Psoas muscle (tissue), 8 donors: ENCODE measurements at places on chromosomes 12 and 14.

DNA sequence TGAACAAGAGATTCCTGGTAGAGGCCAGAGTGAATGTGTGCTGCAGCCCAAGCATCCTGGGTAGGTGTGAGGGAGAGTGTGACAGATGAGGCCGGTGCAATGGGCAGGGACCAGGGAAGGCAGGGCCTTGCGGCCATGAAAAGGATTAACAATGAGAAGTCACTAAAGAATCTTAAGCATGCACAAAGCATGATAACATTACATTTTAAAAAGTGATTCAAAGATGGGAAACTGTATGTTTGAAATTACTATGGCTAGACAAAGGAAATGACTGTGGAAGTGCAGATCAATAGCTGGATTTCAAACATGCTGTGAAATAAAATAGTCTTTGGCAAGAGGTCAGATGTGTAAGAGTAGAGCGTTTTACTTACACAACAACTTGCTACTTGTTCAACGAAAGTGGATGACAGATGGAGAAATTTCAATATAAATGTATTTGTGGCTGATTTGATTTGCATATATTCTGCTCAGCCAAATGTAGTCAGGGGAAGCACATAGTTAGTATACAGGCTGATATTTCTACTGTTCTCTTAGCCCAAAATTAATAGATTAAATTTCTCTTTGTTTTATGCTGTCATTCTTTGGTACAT lies 175.5 kb downstream of the CCDC59 start:
- DNase-seq = no peak

DNA sequence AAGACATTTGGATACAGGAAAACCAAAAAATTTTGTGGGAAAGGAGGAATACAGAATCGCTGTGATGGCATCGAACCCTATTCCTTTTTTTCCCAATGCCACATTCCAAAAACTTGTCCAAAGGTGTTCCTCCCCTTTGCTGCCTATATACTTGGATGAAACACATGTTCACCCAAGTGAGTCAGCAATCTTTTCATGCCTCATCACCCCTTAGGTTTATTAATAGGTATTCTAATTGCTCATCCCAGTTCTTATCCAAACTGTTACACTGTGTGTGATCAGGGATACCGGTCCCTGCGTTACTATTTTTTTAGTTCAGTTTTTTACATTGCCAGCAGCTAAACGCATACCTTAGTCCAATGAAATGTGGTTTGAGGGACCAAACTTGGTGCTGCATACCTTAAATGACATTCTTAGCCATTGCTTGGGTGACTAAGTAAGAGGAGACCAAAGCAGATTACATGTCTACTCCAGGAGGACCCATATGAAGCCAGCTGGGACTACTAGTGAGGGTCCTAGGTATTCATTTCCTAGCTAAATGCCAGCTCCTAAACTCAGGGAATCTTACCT lies 20.6 kb upstream of the ST8SIA1 start:
- no peak for DNase-seq

DNA sequence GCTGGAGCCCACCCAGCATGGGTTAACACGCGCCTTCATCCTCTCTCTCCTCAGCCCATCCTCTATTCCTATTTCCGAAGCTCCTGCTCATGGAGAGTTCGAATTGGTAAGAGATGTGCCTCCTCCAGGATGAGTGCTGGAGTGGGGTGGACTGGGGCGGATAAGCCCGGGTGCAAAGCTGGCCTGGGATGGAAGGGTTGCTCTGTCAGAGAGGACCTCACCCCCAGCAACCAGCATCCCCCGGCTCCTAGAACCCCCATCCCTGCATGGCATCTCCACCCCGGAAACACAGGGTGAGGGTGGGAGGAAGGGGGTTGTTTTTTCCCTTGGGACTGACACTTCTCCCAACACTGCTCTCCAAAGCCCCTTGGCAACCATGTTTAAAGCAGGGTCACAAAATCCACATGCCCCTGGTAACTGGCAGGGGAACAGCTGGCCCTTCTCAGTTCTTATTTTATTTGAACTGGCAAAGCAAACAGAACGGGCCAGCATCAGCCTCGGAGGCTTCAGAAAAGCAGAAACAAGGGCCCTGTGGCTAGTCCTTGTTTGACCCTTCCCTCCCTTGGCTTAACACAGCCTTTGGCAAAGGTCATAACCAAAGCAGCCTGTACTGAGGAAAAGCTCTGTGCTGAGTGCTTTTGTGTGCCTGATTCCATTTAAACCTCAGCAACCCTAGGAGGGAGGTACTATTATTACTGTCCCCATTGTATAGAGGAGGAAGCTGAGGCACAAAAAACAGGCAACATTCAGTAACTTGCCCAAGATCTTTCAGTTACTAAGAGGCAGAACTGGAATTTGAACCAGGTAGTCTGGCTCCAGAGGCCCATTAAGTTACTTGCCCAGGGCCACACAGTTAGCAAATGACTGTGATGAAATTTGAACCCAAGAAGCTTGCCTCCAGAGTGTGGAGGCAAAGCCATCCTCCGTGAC lies 4.2 kb downstream of the GSTZ1 start:
- DNase-seq = no peak

- no peak for DNase-seq
Measured at GRCh38 chr12:78101946-78102635, 271.4 kb downstream of the NAV3 start.

GRCh38 chr14:89500303-89500702 lies 83.3 kb upstream of the FOXN3 start:
- DNase-seq = no peak

DNA sequence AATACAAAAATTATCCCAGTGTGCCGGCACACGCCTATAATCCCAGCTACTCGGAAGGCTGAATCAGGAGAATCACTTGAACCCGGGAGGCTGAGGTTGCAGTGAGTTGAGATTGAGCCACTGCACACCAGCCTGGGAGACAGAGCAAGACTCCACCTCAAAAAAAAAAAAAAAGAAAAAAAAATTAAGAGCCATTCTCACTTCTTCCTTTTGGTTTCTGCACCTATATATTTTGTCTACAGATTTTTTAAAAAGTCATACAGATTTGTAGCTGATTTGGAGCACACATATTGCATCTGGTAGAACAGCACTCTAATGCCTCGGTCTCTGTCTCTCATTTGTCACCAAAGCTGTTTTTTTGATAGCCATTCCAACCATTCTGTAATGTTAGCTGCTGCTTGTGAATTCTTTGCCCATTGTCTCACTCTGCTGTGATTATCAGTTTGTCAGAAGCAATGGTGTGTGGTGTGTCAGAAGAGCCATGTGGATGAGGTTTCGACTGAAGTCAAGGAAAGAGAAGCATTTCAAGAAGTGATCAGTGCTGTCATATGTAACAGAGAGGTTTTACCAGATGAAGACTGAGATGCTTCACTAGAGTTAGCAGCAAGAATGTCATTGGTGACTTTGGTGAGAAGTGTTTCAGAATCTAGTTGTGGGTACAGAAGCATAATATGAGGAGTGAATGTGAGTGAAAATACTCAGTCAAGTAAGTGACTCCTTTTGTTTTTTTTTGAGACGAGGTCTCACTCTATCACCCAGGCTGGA lies 8.7 kb upstream of the KTN1 start:
- DNase-seq = no peak

GRCh38 chr14:72907886-72908285 lies 14.0 kb upstream of the DPF3 start:
- DNase-seq = no peak

DNA sequence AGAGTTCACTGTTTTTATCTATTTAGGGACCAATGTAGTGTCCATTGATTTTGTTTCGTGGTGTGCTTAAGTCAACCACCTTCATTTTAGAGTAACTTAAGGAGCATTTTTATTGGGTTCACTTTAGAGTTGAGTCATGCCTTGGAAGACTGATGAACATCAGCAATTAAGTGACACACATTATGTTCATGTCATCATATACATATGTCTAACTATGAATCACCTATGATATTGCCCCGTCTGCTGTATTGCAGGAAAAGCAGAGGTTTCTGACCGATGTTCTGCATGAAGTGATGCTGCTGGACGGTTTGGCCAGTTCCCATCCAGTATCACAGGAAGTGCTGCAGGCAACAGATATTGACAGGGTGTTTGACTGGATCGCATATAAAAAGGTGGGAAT lies 227.1 kb downstream of the TRHDE start:
- no peak for DNase-seq

DNA sequence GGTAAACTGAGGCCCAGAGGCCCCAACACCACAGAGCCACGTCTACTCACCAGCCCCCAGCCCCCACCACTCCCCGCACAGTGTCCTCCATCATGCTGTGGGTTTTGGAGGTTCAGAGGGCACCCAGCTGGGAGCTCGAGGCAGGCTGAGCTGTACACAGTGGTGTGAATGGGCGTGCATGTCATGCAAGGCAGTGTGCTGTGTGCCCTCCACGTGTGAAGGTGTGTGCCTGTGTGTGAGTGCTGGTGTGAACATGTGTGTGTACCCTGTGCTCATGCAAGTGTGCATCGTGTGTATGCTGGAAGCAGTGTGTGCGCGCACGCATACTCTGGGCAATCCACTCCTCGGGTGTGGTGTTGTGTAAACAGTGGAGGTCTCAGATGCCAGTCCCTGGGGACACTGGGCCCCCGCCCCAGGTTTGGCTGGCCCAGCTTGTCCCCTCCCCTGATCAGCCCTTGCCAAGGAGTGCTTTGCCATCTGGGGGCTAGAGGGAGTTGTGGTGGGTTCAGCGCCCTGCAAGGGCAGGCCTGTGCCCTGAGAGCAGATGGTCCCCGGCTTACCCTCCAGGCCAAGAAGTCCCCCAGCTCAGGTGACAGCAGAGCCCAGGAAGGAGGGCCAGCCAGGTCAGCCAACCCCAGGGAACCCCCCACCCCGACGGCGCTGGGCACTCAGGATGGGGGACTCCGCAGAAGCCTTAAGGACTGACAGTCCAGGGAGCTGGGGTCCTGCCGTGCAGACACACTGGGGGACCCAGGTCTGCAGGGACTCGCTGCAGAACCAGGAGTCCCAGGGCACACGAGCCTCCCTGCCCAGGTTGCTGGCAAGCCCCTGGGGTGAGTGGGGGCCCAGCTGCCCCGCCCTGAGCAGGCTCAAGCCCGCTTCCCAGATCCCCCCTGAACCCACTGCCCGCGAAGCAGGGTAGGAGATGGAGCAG lies 23.8 kb upstream of the GPR132 start:
- DNase-seq = no peak

DNA sequence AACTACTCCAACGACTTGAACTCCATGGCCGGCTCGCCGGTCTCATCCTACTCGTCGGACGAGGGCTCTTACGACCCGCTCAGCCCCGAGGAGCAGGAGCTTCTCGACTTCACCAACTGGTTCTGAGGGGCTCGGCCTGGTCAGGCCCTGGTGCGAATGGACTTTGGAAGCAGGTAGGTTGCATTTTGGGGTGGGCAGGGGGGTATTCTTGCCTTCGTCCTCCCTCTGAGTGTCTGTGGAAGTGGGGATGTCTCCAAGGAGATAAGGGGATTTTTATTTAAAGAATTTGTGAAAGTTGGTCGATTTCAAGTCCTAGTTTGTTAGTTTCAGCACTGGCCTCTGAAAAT lies 1.3 kb downstream of the ASCL1 start:
- DNase-seq = no peak

DNA sequence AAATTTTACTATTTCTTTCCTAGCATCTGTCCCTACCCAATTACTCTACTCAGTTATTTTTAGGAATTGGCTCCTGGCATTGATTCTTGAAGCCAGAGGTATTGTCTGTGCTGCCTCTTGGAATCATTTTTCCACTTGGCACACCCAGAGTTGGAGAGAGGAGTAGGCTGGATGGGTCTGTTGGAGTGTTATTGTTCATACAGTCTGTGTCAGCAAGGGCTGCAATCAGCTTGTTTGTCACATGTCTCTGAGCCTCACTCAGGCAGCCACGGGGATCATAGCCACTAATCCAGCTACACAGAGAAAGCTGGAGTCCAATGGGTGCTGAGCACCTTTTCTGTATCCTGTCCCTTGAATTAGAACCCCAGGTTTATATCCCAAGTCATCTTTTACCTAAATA lies 176.0 kb upstream of the DYRK2 start:
- DNase-seq = no peak

DNA sequence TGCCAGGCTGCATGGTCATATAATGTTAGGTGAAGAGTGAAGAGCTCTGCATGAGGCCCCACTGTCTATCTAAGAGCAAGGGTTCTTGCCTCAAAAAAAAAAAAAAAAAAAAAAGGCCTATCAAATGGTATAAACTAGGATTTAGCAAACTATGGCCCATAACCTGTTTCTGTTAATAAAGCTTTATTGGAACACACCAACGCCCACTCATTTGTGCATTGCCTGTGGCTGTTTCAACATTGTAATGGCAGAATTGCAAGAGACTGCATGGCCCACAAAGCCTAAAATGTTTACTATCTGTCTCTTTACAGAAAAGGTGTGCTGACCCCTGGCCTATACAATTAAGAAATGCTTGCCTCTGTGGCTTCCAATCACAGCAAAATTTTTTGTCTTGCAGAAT lies 12.8 kb downstream of the PLEKHG7 start:
- no peak for DNase-seq

GRCh38 chr14:23569443-23570151 lies 2.0 kb upstream of the AP1G2 start:
- DNase-seq = no peak

- no peak for DNase-seq
Measured at GRCh38 chr12:85509081-85509856, 229.2 kb downstream of the ALX1 start.

GRCh38 chr12:45406988-45407850 lies 191.3 kb downstream of the ANO6 start:
- no peak for DNase-seq

DNA sequence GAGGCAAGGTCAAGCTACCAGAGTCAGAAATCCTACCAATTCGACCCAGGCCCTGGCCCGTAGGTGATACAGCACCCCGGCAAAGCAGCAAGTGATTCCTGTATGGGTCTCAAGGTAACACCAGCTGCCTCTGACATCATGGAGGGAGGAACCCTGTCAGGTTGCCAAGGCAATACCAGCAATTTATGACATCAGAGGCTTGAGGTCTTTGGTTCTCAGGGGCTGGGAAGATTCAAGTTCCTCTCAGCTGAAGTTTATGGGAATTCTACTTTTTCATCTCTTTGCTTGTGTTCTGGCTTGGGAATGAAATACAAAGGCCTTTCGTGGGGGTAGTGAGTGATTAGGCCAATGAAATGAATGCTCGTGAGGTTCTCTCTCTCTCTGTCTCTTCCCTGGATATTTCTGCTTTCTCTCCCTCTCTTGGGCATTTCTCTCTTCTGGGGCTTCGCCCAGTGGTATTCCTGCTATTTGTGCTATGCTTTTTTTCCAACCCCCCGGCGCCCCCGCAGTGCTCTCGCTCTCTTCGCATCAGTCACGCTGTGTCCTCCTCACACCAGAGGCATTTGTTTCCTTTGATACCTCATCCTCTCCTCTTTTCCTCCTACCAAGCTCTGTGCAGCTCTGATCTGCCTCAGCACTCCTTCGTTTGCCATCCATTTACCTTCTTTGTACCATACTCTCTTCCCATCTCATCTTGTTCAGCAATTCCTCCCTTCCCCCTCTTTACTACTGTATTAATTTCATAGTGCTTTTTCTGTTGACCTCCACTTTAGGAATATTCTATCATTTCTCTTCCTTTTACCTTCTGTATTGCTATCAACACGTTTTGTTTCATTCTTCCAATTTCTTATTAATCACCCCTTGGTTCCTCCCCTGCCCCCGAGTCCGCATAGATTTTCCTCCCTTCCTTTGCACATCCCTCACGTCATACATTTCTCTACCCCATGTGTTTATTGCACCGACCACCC lies 2.9 kb downstream of the ZFHX2 start:
- no peak for DNase-seq
